WERI-Rb-1 (cell line): ENCODE measurements at places on chromosomes 11 and 22.

- no peak for DNase-seq
These were observed 80.8 kb upstream of the PITPNB start for GRCh38 chr22:27999876-28000275.

GRCh38 chr22:28833276-28833923 is 33.0 kb upstream of the XBP1 start:
- no peak for DNase-seq

GRCh38 chr11:42465623-42466022 is 846.2 kb upstream of the API5 start:
- no peak for DNase-seq

- no peak for DNase-seq
These were observed 50.1 kb downstream of the DDX6 start for GRCh38 chr11:118740892-118741291.

- no peak for DNase-seq
These were observed 41.0 kb upstream of the TENM4 start for GRCh38 chr11:79481795-79482194.

DNA sequence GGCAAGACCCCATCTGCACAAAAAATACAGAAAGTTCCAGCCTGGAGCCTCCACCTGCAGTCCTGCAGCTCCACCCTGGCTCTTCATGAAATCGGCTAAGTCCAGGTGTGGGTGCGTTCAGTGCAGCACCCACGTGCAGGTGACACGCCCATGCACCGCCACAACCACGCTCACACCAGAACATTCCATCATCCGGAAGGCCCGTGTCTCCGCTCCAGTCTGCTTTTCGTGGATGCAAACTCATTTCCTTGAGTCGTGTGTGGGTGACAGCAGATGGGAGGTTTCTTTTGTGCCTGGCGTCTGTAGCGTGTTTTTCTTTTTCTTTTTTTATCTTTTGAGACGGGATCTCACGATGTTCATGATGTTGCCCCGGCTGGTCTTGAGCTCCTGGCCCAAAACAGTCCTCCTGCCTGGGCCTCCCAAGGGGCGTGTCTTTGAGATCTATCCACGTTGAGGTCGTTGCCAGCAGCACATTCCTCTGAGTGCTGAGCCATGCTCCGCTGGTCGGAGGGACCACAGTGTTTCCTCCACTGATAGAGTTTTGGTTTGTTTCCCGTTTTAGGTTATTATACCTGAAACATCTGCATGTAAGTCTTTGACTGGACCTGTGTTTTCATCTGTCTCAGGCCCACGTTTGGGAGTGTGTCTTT is 7.2 kb downstream of the PTDSS2 start:
- DNase-seq = no peak

DNA sequence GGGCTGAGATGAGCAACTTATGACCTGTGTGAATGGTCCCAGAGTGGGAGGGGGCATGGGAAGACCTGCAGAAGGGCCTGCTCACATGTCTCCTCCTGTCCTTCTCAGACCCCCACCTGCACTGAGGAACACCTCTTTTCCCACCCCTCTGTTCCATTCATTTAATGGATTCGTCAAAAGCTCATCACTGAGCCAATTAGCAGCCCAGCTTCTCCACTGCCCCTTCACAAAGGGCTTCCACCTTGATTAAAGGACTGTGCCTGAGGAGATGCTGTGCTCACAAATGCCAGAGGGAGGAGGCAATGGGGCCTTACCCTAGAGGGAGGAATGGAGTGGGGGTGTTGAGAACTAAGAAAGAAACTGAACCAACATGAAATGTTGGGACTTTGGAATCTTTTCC is 14.0 kb upstream of the CDON start:
- DNase-seq = no peak

GRCh38 chr22:29833392-29833965 is 4.6 kb downstream of the ASCC2 start:
- no peak for DNase-seq

- DNase-seq = no peak
These were observed 10.1 kb upstream of the B4GALNT4 start for GRCh38 chr11:359181-359714.

DNA sequence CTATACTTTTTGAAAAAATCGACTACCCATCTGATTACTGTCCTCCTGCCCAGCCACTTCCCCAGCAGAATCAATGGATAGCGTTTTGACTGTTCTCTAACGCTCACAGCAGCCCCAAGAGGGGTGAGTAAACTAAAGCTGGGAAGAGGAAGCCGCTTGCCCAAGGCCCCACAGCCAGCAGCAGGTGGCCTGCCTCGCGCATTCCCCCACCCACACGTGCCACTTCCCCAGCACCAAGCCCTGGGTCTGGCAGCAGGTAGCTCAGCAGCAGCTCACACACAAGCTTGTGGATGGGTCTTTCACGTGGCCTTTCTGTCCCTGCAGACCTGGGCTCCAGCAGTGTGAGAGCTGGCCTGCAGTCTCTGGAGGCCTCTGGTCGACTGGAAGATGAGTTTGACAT is 34.3 kb downstream of the TOM1 start:
- no peak for DNase-seq

DNA sequence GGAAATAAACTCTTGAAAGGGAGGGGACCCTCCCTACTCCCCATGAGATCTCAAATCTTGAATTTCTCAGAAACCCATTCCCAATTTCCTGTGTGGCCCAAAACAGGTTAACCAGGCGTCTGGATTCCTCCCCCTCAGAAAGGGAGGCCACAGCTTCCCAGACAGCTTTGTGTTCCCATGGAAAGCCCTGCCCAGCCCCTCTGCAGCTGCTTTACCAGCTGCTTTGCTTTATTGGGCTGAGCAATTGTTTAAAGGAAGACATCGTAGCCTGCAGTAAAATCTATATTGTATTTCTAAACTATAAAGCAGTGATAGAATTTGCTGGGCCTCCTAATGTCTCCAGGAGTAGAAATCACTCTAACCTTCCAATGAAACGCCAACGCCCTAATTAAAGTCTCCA is 97.4 kb downstream of the CHST1 start:
- no peak for DNase-seq

DNA sequence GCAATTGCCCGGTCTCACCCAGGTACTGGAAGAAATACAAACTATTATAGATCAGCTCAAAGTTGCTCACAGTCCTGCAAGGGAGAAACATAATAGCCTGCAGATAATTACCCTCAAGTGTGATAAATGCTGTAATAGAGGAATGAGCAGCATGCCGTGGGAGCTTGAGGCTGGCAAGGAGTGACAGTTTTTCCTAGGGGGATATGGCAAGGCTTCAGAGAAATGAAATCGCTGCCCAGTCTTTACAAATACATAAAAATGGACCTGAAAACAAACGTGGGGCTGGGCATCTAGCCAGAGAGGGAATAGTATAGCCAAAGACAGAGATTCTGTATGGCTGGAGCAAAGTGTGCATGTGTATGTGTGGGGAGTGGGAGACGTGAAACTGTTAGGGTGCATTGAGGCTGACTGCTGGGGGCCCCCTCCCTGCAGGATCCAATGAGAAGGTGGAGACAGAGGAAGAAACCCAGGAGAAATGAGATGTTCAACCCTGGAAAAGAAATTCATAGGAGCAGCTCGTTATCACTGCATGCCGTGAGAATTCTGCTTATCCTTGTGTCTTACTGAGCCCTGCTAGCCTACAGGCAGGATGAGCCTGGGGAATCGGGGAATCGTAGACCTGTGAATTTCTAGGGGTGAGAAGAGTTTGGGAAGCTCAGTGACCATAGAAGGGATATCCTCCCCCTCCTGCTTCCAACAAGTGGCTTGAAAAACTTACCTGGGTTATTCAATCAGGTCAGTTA is 167.0 kb downstream of the LDLRAD3 start:
- no peak for DNase-seq

DNA sequence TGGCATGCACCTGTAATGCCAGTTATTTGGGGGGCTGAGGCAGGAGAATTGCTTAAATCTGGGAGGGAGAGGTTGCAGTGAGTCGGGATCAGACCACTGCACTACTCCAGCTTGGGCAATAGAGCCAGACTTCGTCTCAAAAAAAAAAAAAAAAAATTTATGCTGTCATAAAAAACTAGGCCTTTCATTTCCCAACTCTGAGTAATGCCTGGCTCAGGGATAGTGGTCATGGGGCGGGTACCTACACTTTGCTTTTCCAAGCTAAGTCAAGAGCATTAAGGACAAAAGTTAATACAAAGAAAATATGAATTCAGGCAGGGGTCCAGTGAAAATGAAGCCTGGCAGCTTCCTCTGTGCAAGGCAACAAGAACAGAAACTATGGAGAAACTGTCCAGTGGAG is 16.3 kb downstream of the CPSF7 start:
- DNase-seq = no peak

DNA sequence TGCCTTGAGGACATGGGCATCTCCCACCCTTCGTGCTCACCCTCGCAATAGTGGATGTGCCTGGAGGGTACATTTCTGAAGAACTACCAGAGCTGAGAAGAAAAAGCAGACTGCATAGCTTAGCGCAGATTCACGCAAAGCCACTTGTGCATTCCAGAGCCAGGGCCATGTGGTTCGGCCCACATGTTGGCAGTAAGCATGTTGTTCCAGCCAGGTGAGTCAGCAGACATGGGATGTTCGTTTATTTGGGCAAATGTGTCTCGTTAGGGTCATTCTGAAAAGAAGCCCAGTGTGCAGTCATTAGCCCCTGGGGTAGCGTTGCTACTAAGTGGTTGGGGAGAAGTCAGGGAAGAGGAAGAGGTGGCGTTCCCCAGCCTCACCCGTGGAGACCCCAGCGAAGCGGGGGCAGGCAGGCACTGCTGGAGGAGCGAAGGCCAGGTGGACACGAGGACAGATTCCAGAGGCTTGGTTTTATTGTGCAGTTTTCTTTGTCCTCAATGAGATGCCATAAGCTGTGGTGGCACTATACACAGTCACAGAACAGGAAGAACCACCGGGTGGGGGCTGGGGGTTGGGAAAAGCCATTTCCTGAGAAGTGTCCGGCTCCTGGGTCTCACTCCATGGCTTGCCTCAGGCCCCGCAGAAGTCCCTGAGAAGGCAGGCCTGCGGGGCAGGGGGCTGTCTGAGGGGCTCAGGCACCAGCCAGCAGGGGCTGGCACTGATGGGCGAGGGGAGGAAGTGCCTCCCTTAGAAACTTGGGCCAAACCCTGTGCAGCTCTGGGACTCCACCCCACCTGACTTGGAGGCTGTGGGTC is 5.0 kb downstream of the THY1 start:
- no peak for DNase-seq

GRCh38 chr11:61509043-61510029 is 787 bp downstream of the LRRC10B start:
- DNase-seq = peak; percentile 78

DNA sequence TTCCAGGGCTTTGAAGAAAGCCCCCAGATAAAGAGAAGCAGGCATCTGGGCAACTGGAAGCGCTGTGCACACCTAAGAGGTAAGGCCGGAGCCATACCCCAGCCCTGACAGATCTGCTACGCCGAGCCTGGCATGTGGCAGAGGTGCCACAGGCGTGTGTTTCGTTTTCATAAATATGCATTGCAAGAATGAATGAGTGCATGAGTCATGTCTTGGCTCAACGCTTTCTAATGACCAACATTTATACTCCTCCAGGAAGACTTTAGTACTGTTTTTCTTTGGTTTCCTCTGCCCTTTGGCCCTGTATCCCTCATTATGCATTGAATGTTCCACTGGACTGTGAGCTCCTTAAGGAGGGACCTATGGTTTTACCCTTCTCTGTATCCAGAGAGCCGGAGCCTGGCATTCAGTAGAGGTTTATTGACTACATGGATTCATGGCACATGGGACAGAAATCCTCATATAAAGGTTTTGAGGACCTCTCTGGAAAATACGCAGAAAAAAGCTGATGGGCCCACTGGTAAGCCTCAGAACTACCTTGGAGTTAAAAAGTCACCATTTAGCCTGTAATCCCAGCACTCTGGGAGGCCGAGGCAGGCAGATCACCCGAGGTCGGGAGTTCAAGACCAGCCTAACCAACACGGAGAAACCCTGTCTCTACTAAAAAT is 38.9 kb upstream of the CSNK2A3 start:
- no peak for DNase-seq

DNA sequence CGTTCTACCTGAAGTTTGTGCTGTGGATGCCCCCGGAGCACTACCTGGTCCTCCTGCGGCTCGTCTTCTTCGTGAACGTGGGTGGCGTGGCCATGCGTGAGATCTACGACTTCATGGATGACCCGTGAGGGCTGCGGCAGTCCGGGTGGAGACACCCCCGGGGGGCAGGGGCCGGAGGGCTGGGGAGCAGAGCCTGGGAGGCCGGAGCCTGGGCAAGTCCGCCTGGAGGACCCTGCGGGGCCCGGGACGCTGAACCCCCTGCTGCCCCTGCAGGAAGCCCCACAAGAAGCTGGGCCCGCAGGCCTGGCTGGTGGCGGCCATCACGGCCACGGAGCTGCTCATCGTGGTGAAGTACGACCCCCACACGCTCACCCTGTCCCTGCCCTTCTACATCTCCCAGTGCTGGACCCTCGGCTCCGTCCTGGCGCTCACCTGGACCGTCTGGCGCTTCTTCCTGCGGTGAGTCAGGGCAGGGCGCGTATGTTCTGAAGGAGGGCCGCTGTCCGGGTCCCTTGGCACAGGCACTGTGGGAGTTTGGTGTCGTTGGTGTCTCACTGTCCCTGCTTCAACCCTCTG is 17.3 kb downstream of the RNH1 start:
- no peak for DNase-seq

- DNase-seq = peak; percentile 51
These were observed 24.4 kb upstream of the SHISAL1 start for GRCh38 chr22:44336962-44337677.

- DNase-seq = no peak
These were observed 1.2 kb downstream of the DPAGT1 start for GRCh38 chr11:119100246-119100970.

- no peak for DNase-seq
These were observed 156.4 kb downstream of the ATG16L2 start for GRCh38 chr11:72970557-72971118.

DNA sequence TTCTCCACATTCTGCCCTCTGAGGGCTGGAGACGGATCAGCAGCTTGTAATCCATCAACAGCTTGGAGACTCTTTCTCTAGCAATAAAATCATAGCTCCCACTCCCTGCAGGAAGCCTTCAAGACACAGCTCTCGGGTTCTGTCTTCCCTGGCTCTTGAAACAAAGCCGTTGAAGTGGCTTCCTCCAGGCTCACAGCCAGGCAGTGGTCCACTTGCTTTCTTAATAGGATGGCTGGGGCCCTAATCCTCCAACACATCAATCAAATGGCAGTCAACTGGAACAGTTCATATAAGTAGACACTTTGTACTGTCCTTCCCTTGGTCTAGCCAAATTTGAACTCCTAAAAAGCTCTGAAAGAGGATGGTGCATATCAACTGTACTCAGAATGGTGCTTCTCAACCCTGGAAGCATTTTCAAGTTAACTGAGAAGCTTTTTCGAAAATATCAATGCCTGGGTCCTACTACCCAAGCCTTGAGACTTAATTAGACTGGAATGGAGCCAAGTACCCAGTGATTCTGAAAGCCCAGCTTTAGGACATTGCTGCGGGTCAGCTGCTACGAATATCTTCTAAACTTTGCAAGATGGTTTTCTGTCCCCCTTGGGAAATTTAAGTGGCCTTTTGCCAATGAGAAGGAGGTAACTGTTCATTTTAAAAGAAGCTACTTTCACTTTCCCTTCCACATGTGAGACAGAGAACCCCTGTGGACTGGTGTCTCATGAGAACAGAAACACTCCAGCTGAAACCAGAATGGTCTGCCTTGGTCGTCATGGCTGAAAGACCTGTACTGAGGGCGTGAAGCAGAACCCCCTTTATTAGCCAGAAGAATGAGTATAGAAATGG is 74.7 kb downstream of the SC5D start:
- peak; percentile 53 for DNase-seq

- no peak for DNase-seq
These were observed 69.3 kb upstream of the TNRC6B start for GRCh38 chr22:40108396-40108795.
